Activated CD4-positive, alpha-beta T cell treated with anti-CD3 and anti-CD28 coated beads for 36 hours (primary cell): ENCODE measurements at places on chromosomes 3 and 15. TPM values are rescaled to one million over a fixed set of nuclear protein-coding genes. Genes with fewer than 3 reads are reported as not detected.

The ALDH1A3 gene
- total RNA-seq, result not detected

The EPHB3 gene
- not detected for total RNA-seq

The CTXN2 gene
- 0.05 TPM for total RNA-seq

The LNP1 gene
- total RNA-seq, result 1.7 TPM

The INSYN1 gene
- not detected for total RNA-seq

The CACNA2D2 gene
- total RNA-seq, result 1.1 TPM

The GOLGA8T gene
- total RNA-seq, result not detected

The AAGAB gene
- 43.9 TPM for total RNA-seq

The TOMM70 gene
- 54.1 TPM for total RNA-seq

The BCHE gene
- total RNA-seq, result not detected

The AGTR1 gene
- not detected for total RNA-seq

The GXYLT2 gene
- not detected for total RNA-seq

The IL12A gene
- not detected for total RNA-seq

The ALPK3 gene
- 0.05 TPM for total RNA-seq

The IGSF10 gene
- total RNA-seq, result not detected

The FBLN2 gene
- not detected for total RNA-seq

The FMN1 gene
- total RNA-seq, result 0.21 TPM
